Activated CD4-positive, alpha-beta T cell treated with anti-CD3 and anti-CD28 coated beads, Interleukin-2, amount 10 ng/mL, durations not matched to agents 7 days and 5 days (primary cell): ENCODE measurements at places on chromosomes 5 and 9. TPM values are rescaled to one million over a fixed set of nuclear protein-coding genes. Genes with fewer than 3 reads are reported as not detected.
A peak's percentile ranks its signal among the peaks of the same experiment; 100 is the strongest.

Gene FCN1
- total RNA-seq = not detected

Gene TGFBI
- 0.27 TPM for total RNA-seq

Gene AP3S1
- 68.8 TPM for total RNA-seq

Gene TOR1A
- total RNA-seq = 52.0 TPM

Gene ALDOB
- not detected for total RNA-seq

Gene CDKN2A
- 15.9 TPM for total RNA-seq

Gene GAS1
- total RNA-seq = 0.54 TPM

Gene DDX4
- 0.48 TPM for total RNA-seq

Gene CARD9
- 0.44 TPM for total RNA-seq

Gene GABRA1
- total RNA-seq = not detected

Gene SPINK1
- not detected for total RNA-seq

Gene PTGDS
- total RNA-seq = 24.0 TPM

Gene ATP10B
- total RNA-seq = not detected

- DNase-seq = no peak
These were observed 186.3 kb downstream of the SGCD start for GRCh38 chr5:156513123-156513815.

GRCh38 chr9:85151741-85152140, 482.2 kb downstream of the NTRK2 start:
- no peak for DNase-seq

- peak; percentile 33 for DNase-seq
These were observed 694 bp downstream of the RMI1 start for GRCh38 chr9:83981126-83981871.

DNA sequence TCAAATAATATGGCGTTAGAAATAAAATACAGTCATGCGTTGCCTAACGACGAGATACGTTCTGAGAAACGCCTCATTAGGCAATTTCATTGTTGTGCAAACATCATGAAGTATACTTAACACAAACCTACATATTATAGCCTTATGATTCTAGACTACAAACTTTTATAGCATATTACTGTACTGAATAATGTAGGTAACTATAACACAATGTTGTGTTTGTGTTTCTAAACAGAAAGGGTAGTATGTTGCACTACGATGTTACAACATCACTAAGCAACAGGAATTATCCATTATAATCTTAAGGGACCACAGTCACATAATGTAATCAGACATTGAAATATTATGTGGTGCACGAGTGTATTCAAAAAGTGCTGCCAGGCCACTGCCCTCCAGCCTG, 3.0 kb upstream of the SMC2 start:
- no peak for DNase-seq

DNA sequence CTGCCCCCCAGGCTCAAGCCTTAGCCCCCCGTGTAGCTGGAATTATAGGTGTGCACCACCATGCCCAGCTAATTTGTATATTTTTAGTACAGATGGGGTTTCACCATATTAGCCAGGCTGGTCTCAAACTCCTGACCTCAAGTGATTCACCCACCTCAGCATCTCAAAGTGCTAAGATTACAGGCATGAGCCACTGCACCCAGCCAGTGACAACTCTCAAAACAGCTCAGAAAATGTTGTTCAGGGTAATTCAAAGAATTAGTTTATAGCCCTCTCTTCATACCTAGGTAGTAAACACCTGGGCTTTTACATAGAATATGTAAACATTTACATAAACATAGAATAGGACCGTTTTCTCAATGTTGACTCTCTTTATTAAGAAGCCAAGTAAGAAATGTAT, 168.7 kb downstream of the ENC1 start:
- no peak for DNase-seq

DNA sequence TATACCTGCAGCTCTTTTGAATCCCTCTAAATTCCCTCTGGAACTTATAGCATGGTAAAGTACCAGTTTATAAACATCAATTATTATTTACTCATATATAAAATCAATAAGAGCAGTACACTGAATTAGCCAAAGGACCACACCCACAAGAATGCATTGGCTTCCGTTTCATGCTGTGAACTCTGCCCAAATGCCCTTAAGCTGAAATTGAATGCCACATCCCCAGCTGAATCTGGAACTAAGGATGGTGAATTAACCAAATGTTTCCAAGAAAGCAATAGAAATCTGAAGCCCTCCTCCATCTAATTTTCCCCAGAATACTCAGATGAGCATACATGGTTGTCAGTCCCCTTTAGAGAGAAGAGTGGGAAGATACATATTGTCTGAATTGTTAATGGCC, 436.4 kb upstream of the FTMT start:
- no peak for DNase-seq

DNA sequence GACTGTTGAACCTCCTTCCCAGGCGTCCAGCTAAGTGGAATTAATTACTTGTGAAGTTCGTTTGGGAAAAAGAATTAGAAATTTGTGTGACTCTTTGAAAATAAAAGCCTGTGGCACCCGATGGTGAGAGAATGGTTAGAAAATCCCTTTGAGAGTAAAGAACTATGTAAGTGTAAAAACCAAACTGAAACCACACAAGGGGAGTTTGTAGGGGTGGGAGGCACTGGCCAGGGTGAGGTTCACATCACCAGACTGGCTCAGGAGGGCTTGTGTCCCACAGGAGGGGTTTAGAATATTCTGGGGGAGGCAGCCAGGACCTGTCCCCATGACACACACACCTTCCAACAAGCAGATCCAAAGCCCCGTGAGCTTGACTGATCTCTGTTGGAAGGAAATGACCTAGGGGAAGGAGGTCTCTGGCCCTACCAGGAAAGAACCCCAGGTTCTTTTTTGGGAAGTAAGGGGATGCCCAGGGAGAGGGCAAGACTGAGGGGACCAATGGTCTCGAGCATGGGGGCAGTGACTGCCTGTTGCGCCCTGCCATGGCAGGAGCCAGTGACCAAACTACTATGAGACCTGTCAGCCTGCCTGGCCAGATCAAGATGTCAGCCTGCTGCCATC, 4.3 kb downstream of the SPATA24 start:
- no peak for DNase-seq

GRCh38 chr9:126421567-126422428, 95.2 kb downstream of the MVB12B start:
- DNase-seq = no peak

GRCh38 chr5:11599499-11599898, 304.7 kb downstream of the CTNND2 start:
- no peak for DNase-seq

DNA sequence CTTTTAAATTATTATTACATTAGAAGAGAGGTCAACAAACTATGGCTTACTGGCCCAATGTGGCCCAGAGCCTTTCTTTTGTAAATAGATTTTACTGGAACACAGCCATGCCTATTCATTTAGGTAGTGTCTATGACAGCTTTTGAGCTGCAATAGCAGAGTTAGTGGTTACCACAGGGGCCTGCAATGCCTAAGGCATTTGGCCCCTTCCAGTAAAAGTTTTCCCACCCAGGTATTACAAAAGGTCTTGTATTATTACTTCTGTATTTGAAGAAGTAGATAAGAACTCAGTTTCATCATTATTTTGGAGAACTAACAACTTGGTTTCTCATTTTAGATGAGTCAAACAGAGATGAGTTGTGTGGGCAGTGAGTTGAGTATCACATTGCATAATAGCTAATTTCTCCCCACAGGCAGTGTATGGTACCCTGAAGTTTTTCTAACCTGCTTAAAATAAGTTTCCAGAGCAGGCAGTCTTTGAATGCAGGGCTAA, 9.5 kb downstream of the MTRR start:
- DNase-seq = no peak

- no peak for DNase-seq
These were observed 1.0 kb downstream of the BASP1 start for GRCh38 chr5:17218353-17219005.

DNA sequence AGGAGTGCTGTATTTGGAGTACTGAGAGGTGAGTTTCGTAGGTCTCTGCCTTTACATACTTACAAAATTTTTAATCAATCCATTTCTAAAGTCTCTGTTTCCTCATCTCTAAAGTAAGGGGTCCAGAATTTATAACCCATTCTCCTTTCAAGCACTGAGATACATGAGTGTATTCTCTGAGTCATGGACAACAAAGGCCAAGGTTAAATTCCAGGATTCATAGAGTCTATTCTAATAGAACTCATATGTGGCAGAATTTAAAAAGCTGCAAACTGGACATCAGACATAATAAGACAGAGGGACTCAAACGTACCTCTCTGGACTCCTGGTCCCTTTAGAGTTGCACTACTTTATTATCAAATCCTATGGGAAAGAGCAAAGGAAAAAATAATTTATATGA, 112.5 kb upstream of the SLIT3 start:
- DNase-seq = no peak

DNA sequence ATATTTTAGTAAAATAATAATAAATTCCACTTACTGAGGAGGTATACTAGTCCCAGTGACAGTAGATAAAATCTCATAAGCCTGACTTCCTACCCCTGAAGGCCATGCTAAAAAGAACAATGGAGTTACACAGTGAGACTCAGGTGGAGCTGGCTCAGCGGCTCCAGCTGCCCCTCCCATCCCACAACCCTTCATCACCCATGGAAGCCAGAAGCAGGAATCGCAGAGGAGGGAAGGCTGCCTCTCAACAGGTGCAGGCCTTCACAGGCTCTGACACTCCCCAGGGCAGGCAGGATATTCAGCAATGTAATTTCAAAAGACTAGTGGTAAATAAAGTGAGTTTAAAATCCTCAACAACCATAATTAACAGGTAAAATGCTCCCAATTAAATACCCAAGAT, 67.5 kb downstream of the FANCC start:
- DNase-seq = no peak

DNA sequence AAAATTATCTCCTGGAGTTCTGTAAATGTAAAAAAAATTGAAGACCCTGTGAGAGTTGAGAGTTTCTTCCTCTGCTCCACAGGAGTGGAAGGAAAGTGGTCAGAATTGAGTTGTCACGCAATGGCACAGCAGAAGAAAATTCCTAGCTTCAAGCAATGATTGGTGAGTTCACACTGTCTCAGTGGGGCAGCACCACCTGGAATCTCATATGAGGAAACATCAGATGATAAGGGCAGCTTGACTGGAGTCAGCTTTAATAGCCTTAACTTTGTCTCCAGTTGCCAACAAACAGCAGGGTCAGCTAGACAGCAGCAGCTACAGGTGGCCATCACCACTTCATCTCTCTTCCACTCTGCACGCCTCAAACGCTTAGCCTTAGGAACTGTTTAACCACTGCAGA, 211.1 kb downstream of the EFNA5 start:
- no peak for DNase-seq

DNA sequence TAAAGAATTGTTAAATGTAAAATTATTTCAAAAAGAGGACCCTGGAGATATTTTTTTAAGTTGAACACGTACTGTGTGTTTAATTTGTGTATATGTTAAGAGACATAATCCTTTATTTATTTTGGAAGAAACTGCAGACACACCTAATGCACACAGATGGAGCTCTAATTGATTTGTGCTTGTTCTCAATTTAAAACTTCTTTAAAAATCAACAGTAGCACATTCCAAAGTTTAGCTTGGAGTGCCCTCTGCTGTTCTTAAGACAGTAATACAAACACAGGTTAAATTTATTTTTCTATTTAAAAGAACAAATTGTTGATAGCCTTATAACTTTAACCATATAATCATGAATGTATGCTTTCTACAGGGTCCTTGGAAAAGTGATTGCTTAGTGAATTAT, 277.6 kb upstream of the ADAMTS16 start:
- DNase-seq = no peak
